Activated naive CD4-positive, alpha-beta T cell treated with Interleukin-2 at 50 U/mL for 16 hours (primary cell): ENCODE measurements at places on chromosomes 13 and 19.

- DNase-seq = no peak
These were observed 22.8 kb upstream of the ZNF83 start for GRCh38 chr19:52660981-52661380.

DNA sequence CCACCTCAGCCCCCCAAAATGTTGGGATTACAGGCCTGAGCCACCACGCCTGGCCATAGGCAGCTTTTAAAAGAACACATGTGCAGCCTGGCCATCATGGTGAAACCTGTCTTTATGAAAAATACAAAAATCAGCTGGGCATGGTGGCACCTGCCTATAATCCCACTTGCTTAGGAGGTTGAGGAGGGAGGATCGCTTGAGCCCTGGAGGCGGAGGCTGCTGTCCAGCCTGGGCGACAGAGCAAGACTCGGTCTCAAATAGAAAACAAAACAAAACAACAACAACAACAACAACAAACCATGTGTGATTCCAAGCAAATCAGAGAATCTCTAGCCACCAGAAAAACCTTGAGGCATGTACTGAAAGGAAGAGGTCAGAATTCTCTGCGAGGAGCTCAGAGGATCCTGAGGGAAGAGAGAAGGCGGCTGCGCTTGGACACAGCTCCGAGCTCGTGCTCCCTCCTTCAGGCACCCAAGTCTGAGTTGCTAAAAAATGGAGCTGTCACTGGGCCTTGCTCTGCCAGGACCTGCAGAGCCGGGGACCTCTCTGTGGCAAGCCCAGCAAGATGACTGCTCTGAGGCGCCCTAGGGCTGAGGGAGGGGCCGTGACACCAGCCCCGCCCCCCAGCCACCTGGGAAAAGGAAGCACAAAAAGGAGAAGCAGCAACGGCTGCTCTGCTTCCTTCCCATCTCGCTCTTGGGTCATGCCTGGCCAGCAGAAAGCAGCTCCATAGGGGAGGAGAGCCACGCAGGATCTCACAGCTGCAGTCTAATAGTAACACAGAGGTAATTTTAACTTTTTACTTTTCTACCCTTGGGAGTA, at the start of gene ARL11:
Gene ARL11, plus strand, starts transcription at position 677 of the 822 bp plus-strand sequence. CDS start 1,941 bp downstream, outside the sequence.
- peak; percentile 46 for DNase-seq

DNA sequence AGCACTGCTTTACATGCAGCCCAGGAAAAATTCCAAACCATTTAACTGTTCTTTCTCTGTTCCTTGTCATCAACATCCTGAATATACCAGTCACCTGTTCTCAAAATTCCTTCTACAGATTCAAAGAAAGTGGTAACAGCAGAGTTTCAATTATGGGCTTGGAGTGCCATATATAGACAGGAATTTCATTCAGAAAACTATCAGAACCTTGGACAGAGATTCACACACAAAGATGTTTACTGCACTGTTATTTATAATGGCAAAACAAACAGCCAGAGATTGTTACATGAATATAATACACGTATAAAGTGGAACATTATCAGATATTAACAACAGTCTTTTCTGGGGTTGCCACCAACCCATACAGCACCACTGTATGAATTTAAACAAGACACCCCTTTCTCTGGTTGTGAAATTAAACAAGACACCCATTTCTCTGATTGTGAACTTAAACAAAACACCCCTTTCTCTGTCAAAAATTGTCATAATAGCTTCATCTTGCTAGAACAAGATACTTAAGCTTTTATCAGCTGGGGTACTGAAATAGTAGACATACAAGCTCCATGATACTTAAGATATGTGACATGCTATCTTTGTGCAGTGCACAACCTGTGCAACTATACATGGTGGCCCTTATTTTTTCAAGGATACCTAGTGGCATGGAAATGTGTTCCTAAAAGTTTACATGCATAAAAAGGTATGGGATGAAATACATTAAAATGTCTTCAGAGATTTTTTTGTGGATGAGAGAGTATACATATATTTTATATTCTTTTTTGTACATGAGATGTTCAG, 12.6 kb downstream of the CACNA1A start:
- no peak for DNase-seq

DNA sequence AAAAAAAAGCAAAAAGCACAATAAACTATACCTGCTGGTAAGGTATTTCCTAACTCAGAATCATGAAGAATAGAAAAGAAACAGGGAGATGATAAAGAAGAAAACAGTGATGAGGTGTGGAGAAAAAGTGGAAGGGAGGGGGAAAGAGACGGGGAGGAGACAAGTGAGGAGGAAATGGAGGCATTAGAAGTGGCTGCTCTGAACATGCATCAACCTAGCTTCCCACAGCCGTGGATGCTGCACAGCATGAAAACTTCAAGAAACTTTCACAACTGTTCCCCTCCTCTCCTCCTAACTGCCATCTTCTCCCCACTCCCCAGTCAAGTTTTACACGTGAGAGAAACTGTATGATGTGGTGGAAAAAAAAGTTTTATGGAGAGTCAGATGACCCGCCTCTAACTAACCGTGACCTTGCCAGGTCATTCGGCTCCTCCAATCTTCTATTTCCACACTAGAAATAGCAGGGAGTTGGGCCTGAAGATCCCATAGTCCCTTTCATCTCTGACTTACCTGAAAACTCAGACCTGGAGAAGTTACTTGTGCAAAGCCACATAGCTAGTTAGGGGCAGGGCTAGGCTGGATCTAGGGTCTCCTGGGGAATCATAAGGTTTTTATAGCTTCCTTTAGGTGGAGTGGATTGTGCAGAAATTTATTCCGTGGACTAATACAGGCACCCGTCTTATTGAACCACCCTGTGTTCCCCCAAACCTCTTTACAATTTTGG, 461.9 kb downstream of the KLF5 start:
- DNase-seq = peak; percentile 1

DNA sequence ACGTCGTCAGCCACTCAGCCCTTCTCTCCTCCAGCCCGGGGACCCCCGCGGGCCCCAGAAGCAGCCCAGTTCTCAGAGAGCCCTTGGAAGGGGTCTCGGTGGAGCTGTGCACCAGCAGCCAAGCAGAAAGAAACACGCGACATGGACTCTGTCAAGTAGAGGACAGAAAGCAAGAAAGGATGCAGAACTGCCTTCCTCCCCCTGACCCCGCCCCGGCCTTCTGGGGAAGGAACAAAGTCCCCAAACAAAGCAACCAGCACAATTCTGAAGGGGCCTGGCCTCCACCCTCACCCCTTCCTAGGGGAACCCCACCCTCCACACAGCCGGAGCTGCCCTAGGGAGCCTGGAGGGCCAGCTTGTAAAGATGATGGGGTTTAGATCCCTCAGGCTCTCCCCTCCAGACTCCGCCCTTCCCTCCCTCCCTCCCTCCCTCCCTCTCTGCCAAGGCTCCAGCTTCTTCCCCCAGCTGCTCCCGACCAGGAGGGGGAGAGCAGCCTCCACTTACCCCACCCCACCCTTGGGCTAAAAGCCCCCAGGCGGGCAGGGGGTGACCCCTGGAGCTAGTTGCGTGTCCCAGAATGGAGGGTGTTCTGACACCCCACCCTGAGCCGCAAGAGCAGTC, 7.8 kb downstream of the LYL1 start:
- no peak for DNase-seq

DNA sequence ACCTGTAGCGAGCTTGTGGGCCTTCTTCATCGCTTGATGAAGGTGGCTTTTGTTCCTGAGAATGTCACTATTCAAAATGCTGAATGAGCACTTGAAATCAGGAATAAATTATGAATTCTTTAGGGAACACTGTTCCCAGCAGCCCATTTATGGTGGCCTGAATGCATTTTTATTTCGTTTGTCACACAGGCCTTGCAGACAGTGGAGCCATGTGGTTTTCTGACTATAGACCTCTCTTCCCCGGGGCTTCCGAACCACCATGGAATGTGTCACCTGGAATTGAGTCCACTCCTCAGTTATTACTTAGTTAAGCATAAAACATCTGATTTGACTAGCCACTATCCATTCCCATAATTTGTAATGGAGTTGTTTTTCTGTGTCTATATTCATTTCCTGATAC, 396.9 kb downstream of the IRS2 start:
- DNase-seq = no peak

DNA sequence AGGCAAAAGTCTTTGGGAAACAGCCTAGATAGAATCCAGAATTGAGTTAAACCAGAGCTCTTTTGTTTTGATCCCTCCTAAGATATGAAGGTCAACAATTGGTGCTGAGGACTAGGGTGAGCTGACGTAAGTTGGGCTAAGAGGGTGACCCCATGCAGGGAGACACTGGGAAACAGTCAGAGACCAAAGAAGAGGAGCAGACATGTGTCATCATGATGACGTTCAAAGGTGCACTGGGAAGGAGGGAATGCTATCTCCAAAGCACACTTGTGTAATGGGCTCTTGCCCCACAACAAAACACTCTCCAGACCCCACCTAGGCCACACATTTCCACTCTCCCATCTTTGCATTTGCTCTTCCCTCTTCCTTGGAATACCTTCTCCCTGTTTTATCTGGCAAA, 481.4 kb downstream of the COG6 start:
- no peak for DNase-seq

- no peak for DNase-seq
These were observed 141.7 kb upstream of the SERP2 start for GRCh38 chr13:44231786-44232516.

DNA sequence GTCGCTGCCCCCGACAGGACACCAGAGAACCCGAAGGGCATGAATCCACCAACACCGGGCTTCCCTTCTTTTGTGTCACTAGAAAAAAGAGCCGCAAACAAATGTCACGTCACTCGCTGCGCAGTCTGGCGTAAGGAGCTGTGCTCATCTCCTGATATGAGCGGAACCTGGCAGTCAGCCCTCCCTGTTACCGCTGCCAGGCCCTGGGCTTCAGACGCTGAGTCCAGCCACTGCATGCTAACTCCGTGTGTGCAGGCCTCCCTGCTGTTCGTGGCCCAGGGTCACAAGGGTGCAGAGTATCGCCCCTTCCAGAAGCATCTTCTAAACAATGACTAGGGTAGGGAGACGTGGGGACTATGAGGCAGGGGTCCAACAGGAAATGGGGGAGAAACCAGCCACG, 71.3 kb downstream of the SLC7A1 start:
- DNase-seq = no peak

GRCh38 chr13:40116008-40116407, 460.5 kb downstream of the COG6 start:
- peak; percentile 51 for DNase-seq

DNA sequence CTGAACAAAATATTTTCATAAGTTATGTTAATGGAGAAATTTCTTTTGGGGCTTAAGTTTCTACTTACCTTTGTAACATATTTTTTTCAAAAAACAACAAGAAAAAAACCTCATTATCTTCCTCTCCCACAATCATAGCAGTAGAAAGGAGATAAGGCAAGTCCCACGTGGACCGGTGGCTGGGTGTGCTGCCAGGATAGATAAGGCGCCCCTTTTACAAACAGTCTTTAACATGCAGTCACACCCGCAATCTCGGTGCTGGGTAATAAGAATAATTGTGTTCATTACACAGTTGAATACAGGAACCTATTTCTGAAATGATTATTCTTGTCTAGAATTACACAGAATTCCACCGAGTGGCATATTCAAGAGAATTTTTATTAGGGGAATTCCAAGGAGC, 1202.3 kb downstream of the UQCRFS1 start:
- no peak for DNase-seq

GRCh38 chr19:57071444-57071843, 48.3 kb upstream of the USP29 start:
- no peak for DNase-seq

GRCh38 chr13:77345150-77345780, 18.4 kb upstream of the MYCBP2 start:
- DNase-seq = peak; percentile 46

DNA sequence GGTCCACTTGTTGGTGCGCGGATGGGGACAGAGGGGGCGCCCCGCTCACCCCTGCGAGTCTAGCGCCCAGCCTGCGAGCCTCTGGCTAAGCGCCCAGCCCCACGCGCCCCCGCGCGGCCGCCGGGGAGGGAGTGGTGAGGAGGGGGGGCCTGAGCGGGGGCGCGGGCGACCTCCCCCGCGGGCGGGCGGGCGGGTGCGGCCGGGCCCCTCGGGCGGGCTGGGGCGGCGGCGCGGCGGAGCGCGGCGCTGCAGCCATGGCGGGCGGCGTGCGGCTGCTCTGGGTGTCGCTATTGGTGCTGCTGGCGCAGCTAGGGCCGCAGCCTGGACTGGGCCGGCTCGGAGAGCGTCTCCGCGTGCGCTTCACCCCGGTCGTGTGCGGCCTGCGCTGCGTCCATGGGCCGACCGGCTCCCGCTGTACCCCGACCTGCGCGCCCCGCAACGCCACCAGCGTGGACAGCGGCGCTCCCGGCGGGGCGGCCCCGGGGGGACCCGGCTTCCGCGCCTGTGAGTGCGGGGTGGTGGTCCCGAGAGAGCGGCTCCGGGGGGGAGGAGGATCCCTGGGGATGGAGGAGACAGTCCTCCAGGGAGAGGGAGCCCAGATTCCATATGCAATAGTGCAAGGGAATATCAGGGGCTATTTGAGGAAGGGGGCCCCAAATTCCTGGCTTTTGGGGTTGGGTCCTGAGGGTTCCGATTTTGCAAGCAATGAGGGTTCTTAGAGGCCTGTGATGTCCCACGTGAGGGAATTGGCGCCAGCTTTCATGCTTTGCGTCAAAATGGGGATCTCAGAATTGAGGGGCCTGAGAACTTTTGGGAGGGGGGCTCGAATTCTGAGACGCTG, at the start of gene LTBP4:
Gene LTBP4, plus strand, starts transcription at position 236 of the 841 bp plus-strand sequence. Its CDS starts 19 bp downstream, at position 255.
- DNase-seq = peak; percentile 42

GRCh38 chr13:23516190-23516589, 54.0 kb upstream of the TNFRSF19 start:
- no peak for DNase-seq

GRCh38 chr13:76454991-76455390, 431.2 kb downstream of the KCTD12 start:
- no peak for DNase-seq

DNA sequence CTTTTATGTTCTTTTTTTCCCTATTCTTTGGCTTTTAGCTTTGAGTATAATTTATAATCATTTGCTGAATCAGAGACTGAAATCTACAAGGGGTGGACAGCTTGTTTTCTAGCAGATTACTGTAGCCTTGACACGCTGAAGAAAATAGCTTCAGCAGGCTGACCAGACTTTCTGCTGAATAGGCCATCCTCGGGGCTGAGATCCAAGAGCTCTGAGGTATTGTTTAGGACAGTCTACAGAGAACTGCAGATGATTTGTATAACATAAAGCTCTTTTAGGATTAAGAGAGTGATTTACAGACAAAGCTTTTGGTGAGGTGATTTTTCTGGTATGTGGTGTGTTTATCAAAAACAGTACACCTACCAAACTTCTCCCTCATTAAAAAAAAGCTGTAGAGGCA, 16.8 kb downstream of the POLR1D start:
- DNase-seq = no peak
